ENCODE measurements at places on chromosomes 13 and 19.

DNA sequence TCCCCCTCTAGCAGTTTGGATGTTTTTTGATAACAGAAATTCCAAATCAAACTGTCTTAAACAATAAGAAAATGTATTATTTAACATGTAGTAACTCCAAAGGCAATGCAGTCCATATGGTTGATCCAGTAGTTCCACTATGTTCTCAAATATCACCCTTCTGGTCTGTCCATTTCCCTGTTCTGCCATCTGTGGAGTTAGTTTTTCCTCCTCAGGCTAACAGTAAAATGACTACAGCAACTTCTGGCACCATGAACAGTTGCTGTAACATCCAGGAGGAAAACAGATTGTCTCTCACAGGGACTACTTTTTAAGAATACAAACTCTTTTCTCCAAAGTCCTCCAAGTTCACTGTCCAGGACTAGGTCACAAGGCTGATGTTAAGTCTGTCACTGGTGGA lies 455.4 kb downstream of the FGF14 start:
- no peak for DNase-seq

GRCh38 chr19:27654266-27654990 lies 1558.5 kb downstream of the UQCRFS1 start:
- no peak for DNase-seq

DNA sequence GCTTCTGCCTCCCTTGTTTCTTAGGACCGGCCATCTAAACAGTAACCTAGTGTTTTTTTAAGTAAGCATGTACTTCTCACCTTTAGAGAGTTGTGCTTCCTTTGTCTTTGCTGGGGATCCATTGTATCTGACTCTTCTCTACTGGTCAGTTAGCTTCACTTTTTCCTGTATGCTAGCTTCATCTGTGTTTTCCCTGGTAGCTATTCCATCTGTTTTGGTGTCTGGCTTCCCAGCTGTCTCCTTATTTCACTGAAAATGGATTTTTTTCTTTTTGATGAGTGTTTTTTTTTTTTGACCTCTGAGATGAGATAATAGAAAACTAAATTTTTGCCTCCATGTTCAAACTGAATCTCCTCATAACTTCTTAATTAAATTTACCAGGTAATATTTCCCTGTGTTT lies 637.0 kb upstream of the SLC10A2 start:
- DNase-seq = no peak

DNA sequence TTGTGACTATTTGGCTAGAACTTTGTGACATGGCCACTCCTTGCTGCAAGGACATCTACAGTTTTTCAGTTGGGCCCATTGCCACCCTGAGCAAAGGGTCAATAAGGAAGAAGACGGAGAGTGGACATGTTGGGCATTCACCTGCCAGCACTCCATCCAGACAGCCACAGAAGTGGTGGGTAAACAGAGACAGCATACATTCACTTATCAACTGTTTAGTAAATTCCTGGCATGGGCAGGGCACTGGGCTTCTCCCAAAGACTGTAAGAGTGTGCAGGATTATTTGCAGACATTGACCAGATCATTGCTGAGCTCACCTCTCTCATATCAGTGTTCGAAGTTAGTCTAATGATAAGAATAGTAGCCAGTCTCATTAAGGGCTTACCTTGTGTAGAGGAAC lies 29.2 kb downstream of the SIPA1L3 start:
- no peak for DNase-seq
